ENCODE measurements at places on chromosomes 1 and 21. TPM values are rescaled to one million over a fixed set of nuclear protein-coding genes. Genes with fewer than 3 reads are reported as not detected.

DNA sequence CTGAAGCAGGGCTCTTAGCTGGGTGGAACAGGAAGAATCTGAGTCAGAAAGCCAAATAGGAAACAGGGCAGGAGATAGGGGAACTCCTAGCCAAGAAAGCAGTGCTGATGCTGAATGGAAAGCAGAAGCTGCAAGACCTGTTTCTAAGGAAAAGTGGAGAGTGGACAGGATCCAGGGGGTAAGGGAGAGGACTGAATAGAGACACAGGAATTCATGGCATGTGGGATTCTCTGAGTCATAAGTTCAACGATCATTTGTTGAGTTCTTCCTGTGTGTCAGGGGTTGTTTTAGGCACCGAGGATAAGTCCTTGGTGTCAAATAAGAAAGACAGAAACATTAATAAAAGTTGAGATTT, 153.8 kb upstream of the FGGY start:
- DNase-seq: no peak

DNA sequence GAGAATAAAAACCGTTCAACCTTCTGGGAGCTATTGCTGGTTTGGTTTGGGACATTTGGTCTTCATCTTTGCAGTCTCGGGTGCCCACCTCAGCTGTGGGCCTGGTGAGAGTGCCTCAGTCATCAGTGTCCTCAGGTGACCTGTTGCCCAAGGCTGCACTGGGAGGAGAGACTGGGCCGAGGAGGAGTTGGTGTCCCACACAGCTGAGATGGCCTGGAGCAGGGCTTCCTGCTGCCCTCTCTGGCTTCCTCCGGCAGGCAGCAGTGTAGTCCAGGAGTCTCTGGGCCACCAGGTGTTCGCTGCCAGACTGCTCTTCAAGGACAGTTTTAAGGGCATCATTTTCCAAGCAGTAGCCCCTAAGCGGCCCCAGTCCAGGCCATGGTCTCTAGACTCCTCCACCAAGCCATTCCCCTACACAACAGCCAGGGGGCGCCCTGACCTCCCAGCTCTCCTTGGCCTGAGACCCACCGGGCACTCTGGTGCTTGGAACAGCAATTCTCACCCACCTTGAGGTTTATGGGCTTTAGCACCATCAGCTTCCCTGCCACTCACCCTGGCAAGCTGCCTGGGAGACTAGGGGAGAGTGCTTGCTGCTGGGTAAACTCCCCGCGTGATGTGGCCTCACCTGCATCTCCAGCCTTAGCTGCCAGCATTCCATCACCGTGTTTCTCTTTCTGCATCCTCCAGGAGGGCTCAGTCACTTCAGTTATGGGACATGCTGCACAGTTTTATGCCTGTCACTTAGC, 9.1 kb upstream of the SYTL1 start:
- DNase-seq: no peak

The RIIAD1 gene
- polyA plus RNA-seq: 0.76 TPM

DNA sequence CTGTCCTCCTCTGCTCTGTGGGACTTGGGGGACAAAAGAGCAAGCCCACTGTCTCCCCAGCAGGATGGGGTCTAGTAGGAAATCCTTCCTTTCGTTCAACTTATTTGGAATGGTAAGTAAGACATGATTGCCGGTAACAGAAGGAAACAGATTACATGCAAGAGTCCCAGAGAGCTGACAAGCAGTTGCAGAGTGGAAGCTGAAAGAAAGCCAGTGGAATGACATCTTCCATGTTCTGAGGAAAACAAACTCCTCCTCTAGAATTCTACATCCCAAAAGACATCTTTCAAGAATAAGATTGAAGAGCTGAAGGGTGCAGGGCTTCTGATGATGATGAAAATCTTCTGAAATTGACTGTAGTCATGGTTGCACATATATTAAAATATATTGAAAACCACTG, 619.4 kb downstream of the KIF26B start:
- DNase-seq: no peak

DNA sequence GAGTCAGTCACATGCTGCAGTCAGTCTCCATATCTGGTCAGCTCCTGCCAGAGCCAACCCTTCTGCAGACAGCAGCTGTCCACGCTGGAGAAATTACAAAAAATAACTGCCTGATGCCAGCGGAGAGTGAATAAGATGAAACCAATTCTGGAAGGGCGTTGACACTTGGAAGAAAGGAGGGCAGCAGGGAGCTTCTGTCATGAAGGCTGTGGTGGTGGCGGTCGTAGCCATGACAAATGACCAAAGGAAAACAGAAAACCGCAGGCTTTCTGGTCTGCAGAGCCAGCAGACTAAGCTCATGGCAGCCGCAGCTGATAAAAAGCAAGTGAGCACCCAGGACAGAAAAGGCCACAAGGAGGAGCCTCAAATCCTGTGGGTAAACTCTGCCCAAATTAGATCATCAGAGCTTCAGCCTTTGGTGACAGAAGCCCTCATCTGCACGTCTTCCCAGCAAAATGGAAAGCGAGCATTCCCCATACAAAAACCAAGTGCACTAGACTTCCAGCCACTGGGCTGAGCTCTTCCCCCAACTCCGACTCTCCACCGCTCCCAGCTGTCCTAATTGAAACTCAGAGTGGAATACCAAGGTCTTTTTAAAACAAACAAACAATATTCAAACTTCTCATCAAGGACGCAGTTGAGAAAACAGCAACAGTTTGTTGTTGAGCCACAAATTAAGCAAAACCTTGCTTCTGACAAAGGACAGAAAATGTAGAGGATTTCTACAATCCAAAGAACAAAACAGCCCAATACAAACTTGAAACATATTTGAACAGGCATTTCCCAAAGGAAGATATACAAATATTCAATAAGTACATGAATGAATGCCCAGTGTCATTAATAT, 28.7 kb downstream of the RSPH1 start:
- no peak for DNase-seq

The S100A16 gene
- polyA plus RNA-seq: 91.7 TPM

The MANEAL gene
- 4.4 TPM for polyA plus RNA-seq

- no peak for DNase-seq
These were observed 47.3 kb downstream of the SAMD13 start for GRCh38 chr1:84348759-84349158.

- DNase-seq: no peak
These were observed 27.3 kb upstream of the A3GALT2 start for GRCh38 chr1:33348194-33348593.

Measured in left renal pelvis (tissue), 4 donors.